ENCODE measurements at places on chromosomes 11 and 22. TPM values are rescaled to one million over a fixed set of nuclear protein-coding genes. Genes with fewer than 3 reads are reported as not detected.

DNA sequence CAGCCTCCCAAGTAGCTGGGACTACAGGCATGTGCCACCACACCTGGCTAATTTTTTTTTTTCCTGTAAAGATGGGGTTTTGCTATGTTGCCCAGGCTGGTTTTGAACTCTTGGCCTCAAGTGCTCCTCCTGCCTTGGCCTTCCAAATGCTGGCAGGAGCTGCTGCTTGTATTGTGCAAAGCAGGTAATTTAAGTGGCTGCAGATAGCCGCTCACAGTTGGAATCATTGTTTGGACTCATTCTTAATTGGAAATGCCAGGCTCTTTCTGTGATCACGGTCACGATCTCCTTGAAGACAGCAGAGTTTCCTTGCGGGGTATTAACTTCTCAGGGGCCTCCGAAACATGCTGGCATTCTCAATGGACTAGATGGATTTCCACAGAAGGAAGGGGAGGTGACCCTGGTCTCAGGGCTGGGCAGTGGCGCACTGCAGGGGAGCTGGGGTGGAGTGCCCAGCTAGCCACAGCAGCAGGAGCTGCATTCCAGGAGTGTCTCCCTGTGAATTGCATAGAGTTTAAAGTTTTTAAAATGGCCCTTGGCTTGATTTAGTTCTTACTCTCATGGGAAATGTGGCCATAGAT, 136.1 kb downstream of the MORC2 start:
- DNase-seq = no peak

DNA sequence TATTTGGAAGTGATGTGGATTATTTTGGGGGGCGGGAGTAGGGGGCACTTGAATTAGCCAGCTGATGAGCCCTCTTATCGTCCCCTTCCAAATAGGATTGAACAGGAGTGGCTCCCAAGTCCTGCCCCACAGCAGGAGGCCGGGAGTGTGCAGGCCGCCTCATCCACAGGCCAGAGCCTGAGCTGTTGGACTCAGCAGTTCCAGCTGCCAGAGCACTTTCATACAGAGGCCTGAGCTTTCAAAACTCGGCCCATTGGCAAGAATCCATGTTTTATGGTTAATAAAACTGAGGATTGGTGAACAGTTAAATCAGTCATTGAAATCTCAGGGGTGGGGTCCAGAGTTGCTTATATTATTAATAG, 9.6 kb downstream of the FAM118A start:
- no peak for DNase-seq

- no peak for DNase-seq
Observed at GRCh38 chr11:102637731-102638130, 12.6 kb upstream of the MMP20 start.

DNA sequence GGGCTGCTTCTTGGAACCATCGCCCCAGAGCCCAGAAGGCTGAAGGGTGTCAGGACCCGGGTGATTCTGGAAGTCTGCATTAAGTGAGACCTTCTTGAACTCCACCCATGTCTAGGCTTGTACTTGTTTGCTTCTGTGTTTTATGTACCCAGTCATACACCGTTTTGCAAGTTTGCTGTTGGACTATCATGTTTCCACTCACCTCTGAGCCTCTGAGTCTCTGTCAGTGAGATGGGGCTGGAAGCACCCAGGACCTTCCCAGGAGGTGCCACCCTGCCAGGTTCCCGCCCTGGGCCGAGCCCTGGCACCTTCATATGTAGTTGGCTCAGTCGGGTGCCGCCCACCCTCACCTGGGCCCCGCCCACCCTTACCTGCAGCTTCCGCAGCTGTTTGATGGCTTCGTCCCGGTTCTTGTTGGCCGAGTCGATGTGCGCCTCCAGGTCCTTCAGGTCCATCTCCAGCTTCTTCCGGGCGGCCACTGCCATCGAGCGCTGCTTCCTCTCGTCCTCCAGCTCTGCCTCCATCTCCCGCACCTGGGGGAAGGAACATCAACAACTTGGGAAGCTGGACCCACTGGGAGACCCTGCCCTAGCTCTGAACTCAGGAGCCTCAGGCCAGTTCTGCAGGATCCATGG, 35.1 kb downstream of the APOL1 start:
- no peak for DNase-seq

DNA sequence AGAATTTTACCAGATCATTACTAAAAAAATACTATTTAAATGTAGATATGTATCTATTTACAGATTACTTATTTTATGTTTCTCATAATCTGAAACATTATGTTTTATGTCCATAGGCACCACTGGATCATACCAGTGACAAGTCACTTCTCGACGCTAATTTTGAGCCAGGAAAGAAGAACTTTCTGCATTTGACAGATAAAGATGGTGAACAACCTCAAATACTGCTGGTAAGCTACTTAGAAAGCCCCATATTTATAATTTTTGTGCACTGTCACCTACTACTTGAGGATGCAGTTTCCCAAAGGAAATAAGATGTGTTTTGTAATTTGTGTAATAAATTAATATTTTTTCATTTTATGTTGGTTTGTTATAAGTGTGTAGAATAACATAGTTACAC, 42.6 kb downstream of the USP47 start:
- DNase-seq = no peak

GRCh38 chr22:20427104-20427944, 10.3 kb downstream of the SCARF2 start:
- no peak for DNase-seq

PDXP gene
- total RNA-seq = 38.6 TPM

SGSM1 gene
- not detected for total RNA-seq

DNA sequence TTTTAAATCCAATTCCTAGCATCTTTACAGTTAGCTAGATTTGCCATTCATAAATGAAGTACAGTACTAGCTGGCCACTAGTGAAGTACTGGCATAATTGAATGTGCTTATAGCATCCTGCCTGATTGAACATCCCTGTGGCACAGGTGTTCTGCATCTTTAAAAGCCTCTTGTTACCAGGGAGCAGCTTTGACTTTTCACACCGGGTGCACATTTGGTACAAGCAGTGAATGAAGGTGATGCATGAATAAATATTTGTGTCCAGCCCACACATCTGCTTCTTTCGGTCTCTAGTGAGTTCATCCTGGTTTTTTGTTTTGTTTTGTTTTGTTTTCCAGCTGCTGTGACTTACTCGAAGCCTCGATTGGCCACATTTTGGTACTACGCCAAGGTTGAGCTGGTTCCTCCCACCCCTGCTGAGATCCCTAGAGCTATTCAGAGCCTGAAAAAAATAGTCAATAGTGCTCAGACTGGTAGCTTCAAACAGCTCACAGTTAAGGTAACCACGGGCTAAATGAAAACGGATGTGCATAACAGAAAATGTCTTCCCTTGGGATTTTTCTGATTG, 5.3 kb downstream of the ATP5MG start:
- DNase-seq = peak; percentile 17

- peak; percentile 52 for DNase-seq
Observed at GRCh38 chr11:67213178-67213621, 53.1 kb upstream of the GRK2 start.

GRCh38 chr22:32411402-32411801, 645 bp downstream of the RTCB start:
- DNase-seq = no peak

SYT7 gene
- total RNA-seq = not detected

DNA sequence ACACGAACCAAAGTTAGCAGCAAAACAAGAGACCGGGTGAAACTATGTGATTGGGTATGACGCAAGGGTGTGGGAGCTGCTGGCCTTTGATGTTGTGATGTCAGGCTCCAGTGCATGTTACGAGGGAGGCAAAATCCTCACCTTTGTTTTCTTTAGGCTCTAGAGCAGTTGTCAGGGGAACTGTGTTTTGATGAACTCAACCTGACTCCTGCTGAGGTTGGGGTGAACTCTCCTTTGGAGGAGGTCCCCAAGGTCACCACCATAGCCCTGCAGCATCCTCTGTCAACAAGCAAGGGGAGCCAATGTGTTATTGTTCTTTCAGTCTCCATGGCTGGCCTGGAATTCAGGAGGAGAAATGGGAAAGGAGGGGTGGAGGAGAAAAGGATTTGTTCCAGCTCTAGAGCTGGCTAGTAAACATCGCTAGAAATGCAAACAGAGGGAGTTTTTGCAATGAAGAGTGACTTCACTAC, 33.8 kb downstream of the RASSF10 start:
- DNase-seq = no peak

FADS2 gene
- 315 TPM for total RNA-seq

DNA sequence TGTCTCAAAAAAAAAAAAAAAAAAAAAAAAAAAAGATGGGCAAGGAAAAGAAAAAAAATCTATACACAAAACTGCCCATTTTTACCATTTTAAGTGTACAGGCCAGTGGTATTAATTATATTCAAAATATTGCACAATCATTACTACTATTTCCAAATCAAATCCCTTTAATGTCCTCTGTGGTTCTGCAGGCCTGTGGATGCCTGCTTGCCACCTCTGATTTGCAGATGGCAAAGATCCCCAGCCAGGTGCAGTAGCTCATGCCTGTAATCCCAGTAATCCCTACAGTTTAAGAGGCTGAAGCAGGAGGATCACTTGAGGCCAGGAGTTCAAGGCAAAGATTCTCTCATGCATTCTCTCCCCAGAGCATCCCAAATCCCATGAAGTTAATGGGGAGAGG, 20.2 kb downstream of the RFPL1 start:
- DNase-seq = no peak

- no peak for DNase-seq
Observed at GRCh38 chr11:126476977-126477376, 121.5 kb downstream of the ST3GAL4 start.

DNA sequence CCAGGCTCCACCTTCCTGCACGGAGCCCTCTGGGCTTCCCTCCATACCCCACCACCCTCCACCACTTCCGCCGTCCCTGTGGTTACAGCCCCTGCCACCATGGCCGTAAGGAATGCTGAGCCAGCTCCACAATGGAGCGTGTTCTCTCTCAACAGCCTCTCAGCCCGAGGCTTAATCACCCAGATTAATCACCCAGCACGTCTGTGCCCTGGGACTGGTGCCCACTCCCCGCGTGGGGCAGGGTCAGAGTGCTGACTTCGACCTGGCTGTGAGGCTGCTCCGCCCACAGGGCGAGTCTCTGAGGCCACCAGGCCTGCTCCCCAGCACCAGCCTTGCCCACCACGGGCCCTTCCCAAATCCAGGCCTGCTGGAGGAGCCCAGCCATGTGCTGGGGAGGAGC, 4.0 kb upstream of the TH start:
- no peak for DNase-seq

TPBGL gene
- total RNA-seq = not detected

DNA sequence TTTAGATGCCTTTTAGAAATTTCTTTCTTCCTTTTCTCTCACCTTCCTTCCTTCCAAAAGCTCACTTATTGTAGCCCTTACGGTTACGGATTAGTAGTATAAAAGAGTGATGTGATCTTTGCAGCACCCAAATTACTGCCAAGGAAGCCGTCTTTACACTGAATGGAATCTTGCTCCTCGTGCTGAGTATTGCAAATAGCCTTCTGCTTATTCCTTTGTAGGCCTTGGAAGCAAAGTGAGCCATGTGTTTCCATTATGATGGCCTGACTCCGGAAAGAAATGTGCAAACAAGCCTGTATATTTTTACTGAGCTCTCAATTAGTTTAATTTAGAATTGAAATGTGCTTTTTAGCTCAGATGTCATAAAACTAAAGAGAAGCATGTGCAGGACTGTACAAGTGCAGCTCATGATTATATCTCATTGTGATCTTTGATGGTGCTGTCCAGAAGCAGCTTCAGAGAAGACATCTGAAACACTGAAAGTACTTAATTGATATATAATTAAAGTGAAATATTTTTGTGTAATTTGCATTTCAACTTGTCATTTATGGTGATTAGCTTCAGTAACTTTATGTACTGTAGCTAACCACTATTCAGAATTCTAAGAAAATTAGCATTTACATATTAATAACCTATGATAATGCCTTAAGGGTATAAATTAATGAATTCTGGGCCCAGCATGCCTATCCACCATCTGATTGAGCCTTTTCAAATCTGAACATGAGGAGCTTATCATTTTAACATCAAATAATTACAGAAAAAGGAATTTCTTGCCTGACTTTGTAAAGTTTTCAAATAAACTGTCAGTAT, 129.3 kb downstream of the GRIA4 start:
- DNase-seq = no peak

ELMOD1 gene
- total RNA-seq = not detected

DNA sequence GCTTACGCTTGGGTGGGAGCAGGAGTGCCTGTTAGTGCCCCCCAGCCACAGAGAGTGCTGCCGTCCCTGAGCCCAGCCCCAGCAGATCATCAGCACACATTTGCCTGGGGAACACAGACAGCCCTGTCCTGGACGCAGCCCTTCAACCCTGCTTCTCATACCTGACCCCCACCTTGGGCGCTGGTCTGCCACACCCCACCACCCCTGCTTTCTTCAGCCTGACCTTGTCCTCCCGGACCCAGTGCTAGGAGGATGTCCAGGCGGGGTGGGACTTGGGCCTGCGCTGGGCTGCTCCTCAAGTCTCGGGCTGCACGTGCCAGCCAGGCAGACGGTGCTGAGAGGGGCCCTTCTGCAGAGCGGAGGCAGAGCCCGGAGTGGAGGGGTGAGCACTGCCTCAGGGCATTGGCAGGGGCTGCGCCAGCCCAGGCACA, 119.2 kb downstream of the KCNQ1OT1 start:
- no peak for DNase-seq

MS4A12 gene
- not detected for total RNA-seq

DNA sequence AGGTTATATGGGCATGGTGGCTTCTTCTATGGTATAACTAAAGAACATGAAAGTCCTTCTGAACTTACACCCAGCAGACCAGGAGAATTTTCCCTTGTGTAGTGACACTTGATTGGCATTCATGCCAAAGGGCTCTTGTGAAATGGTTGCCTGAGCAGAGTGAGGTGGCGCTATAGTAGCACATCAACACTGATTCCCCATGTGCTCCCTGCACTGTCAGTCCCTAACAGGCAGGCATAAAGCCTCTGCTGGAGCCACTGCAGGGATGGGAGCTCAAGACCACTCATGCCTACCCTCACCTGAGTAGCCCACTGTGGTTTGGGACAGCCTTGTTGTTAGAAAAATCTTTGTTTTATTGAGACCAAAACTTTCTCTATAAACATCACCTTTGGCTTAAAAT, 92.6 kb upstream of the LIN7C start:
- no peak for DNase-seq

GRCh38 chr11:127058524-127058923, 58.0 kb upstream of the KIRREL3 start:
- DNase-seq = no peak

DNA sequence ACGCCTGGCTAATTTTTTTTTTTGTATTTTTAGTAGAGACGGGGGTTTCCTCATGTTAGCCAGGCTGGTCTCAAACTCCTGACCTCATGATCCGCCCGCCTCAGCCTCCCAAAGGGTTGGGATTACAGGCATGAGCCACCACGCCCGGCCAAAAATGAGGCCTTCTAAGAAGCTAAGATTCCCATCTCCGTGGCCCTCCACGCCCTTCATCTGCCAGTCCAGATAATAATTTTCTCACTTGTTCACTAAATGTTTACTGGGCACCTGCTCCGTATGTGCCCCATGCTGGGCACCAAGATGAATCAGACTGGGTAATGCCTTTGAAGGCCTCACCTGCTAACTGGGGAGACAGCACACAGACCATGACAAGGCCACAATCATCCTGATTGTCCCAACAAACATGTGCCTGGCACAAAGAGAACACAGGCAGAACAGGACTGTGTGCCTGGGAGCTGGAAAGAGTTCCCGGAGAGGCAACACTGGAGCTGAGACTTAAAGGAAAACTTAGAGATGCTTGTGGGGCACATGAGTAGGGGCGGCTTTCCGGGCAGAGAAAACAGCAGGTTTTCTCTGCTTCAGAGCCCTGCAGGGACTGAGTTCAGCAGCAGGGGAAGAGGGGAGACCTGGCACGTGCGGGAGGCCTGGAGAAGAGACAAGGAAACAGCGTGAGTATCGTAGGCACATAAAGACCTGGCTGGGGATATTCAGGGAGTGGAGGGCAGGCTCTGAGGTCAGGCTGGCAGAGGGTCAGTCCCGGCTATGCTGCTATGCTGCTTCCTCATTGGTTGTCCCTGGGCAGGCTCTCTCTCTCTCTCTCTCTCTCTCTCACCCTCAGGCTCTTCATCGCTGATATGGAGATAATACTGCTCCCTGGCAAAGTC, 2.4 kb downstream of the KIAA0930 start:
- no peak for DNase-seq
